Spleen (tissue), 13 donors: ENCODE measurements at places on chromosomes 16 and 17. TPM values are rescaled to one million over a fixed set of nuclear protein-coding genes. Genes with fewer than 3 reads are reported as not detected.
A peak's percentile ranks its signal among the peaks of the same experiment; 100 is the strongest.

GRCh38 chr17:3944485-3945388 lies 19.5 kb downstream of the ATP2A3 start:
- H3K4me1 ChIP-seq, result no peaks in the 10 kb centered on the region
- peak; percentile 83 for DNase-seq

DNA sequence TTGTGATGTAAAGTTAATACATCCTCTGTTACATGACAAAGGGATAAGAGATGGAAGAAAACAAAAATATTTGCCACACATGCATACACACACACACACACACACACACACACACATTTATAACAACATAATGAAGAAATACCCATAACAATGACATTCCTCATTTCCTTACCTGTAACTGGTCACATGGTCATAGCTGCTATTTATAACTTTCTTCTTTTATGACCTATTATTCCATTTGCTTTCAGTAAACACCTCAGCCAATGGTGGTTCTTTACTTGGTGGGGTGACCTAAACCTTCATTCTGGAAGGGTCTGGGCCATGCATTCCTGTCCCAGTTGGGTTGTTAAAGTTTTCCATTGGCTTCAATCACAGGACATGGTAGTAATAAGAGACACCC lies 5.3 kb downstream of the MT2A start:
- no peaks in the 10 kb centered on the region for H3K36me3 ChIP-seq
- peaks cover 31% of the 10 kb centered on the region for H3K4me1 ChIP-seq
- no peak overlapping the region for H3K27ac ChIP-seq
- DNase-seq, result no peak
- no peak overlapping the region for H3K4me3 ChIP-seq

- no peak overlapping the region for H3K27ac ChIP-seq
- no peaks in the 10 kb centered on the region for H3K36me3 ChIP-seq
- H3K27me3 ChIP-seq, result no peaks in the 10 kb centered on the region
- H3K4me1 ChIP-seq, result no peaks in the 10 kb centered on the region
- no peak overlapping the region for H3K4me3 ChIP-seq
Measured at GRCh38 chr17:72171703-72172667, 51.2 kb downstream of the SOX9 start.

GRCh38 chr16:86455640-86456039 lies 54.7 kb upstream of the FOXF1 start:
- peaks cover 28% of the 10 kb centered on the region for H3K27me3 ChIP-seq
- no peak for DNase-seq
- no peaks in the 10 kb centered on the region for H3K4me1 ChIP-seq
- no peak overlapping the region for H3K4me3 ChIP-seq

GRCh38 chr17:40597556-40598300 lies 32.5 kb upstream of the CCR7 start:
- no peaks in the 10 kb centered on the region for H3K36me3 ChIP-seq
- peaks cover 70% of the 10 kb centered on the region for H3K4me1 ChIP-seq
- peak overlapping the region; percentile 85 for H3K27ac ChIP-seq
- no peak overlapping the region for H3K4me3 ChIP-seq

DNA sequence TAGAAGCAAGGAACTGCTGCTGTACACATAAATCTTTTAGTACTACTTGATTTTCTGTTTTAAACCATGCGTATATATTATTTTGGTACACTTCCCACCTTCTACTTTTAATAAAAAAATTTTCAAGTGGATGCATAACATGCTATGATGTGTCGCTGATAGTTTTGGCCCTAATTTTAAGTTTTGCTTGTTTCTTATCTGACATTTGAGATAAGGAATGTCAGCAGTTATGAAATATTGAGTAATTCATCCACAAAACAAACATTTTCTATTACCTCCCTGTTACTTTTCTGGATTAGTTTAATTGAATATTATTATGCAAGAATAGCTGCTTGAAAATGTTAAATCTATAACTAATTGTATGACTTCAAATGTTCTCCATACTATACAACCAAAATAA lies 35.8 kb downstream of the N4BP1 start:
- H3K27ac ChIP-seq, result no peak overlapping the region
- H3K36me3 ChIP-seq, result peaks cover 8% of the 10 kb centered on the region
- no peak for DNase-seq

Gene KRT39
- not detected for total RNA-seq

Gene HID1
- total RNA-seq, result 11.9 TPM
